ENCODE measurements at places on chromosomes 3 and 15. TPM values are rescaled to one million over a fixed set of nuclear protein-coding genes. Genes with fewer than 3 reads are reported as not detected.
A peak's percentile ranks its signal among the peaks of the same experiment; 100 is the strongest.

- no peak for DNase-seq
Observed at GRCh38 chr3:46146021-46146420, 62.1 kb downstream of the CCR1 start.

DNA sequence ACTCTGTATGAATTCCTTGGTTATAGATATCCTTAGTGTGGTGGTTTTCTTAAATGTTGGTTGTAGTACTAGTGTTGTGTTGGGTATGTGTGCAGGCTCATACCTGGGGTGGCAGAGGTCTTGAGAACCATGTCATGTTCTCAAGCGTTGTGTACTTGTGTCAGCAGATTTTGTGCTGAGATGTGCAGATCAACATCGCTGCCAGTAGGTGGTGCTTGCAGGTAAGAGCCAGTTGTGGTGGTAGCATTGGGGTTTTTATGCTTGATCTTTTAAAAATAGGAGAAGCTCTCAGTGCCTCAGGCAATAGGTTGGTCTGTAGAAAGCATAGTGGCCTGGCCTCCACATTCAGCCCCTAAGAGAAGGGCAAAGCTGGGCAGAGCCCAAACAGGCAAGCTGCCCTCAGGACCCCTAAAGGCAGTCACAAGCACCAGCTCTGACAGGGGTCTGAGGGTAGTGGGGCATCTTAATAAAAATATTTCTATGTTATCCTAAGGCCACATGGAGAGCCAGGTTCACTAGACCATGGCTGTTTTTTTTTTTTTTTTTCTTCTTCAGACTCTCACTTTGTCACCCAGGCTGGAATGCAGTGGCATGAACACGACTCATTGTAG, 164.0 kb downstream of the IL20RB start:
- peak; percentile 25 for DNase-seq

- DNase-seq, result no peak
Observed at GRCh38 chr3:147426931-147427330, 17.8 kb downstream of the ZIC1 start.

DNA sequence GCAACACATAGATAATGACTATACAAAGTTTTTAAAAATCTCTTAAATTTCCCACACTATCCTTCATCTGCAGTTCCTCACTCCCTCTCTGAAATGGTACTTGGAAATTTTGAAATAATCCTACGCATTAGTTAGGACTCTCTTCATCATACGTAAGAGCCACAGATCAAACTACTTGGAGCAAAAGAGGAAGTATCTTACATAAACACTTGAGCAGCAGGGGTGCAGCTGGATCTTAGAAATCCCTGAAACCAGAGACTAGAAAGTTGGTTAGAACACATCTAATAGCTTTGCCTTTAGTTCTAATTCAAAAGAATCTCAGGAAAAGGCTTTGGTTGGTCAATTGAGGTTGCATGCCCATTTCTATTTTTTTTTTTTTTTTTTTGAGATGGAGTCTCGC, 38.8 kb upstream of the ZNF445 start:
- no peak for DNase-seq

TM4SF1 gene
- total RNA-seq, result 898 TPM

DNAJA4 gene
- total RNA-seq, result 0.12 TPM

GRCh38 chr3:126402666-126403302, 8.1 kb downstream of the CFAP100 start:
- DNase-seq, result no peak

GRCh38 chr3:126847061-126847460, 135.9 kb upstream of the PLXNA1 start:
- no peak for DNase-seq

DNA sequence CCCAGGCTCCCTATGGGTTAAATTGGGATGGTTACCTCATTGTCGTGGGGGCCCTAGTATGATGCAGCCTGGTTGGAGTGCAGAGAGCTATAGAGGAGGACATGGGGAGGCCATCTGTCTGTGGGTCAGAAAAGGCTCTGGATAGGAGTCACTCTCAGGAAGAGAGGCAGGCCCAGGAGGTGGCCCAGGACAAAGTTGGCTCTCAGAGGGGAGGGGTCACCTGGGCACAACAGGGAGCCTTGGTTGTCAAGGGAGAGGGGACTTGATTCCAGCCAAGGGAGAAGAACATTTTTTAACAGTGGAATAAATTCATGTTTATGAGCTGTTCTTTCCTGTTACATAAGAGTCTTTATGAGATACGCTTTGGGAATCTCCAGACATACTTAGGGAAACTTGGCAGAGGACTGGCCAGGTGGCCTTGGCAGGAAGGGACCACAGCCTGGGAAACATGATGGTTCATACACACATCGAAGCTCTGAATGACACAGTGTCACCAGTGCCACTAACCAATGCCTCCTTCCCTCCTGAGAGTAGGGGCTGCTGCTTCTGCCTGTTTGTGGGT, 27.5 kb upstream of the LCTL start:
- no peak for DNase-seq

- DNase-seq, result no peak
Observed at GRCh38 chr3:10845001-10845761, 29.2 kb downstream of the SLC6A11 start.

GRCh38 chr15:60674704-60675395, 195.9 kb upstream of the ICE2 start:
- no peak for DNase-seq

QTRT2 gene
- total RNA-seq, result 19.9 TPM

DNA sequence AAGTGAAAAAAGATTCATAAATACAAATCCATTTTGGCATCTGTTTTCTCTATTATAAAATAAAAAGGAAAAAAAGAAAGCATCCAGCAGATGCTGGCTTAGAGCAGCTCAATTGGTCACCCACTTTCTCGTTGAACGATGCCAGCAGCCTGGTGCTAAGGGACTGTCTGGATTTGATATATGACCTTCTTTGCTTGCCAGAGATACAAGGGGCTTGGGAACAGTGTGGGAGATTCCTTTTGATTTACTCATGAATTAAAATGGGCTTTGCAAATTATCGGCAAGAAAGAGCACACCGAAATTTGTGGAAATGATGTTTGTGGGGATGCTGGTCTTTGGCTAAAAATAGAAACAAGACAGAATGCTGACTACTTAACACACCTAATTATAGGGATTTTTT, 210.3 kb upstream of the STT3B start:
- no peak for DNase-seq

GRCh38 chr3:122235147-122235546, 51.7 kb downstream of the CASR start:
- DNase-seq, result no peak

GRCh38 chr15:70615435-70616310, 147.7 kb downstream of the UACA start:
- no peak for DNase-seq

DNA sequence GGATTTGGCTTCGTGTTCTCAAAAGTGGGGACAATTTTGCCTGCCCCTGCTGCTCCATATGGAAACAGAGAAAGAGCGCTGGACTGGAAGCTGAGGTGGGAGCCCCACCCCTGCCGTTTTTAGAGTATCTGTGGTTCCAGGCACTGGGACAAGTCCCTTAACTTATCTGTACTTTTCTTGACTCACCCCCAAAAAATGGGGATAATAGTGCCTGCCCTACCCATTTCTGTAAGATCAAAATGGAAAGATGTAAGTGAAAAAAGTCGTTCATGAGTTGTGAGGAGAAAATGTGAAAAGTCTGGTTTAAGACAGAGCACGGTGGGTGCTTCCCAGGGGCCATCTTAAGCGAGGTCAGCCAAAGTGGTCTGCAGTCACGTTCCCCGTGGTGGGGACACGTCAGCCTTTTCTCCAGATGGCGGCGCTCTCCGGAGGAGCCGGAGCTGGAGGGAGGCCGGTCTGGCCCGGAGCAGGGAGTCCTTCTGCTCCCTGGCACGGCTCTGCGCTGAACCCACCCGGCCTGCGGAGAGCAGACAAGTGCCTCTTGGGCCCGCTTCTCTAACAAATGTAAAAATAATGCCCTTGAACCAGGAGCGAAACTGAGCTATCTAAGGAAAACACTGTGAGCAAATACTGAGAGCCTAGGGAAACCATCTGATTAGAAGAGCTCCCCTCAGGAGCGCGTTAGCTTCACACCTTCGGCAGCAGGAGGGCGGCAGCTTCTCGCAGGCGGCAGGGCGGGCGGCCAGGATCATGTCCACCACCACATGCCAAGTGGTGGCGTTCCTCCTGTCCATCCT, at the start of gene CLDN18:
TSS of gene CLDN18 (plus strand) at position 690 of the 797 bp plus-strand sequence. CDS start at position 751, 61 bp downstream.
- no peak for DNase-seq

DNA sequence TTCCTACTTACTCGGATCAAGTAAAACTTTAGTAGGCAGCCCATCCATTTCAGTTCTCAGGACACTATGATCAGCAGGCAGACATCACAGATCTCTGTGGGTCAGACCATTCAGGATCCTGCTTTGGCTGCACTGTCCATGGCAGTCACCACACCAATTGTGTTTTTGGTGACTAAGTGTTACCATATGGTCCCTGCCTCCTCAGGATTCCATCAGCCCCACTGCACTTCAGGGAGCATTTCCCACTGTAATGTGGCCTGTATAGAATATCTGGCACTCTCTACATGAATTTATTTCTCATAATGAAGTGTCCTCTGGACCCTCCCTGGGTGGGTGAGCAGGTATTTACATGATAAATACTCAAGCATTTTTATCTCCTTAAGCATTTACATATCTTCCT, 41.3 kb downstream of the ZNF445 start:
- no peak for DNase-seq

GRCh38 chr3:9884555-9885165, 4.6 kb upstream of the CIDEC start:
- DNase-seq, result peak; percentile 73

CKMT1A gene
- 1.2 TPM for total RNA-seq

DNA sequence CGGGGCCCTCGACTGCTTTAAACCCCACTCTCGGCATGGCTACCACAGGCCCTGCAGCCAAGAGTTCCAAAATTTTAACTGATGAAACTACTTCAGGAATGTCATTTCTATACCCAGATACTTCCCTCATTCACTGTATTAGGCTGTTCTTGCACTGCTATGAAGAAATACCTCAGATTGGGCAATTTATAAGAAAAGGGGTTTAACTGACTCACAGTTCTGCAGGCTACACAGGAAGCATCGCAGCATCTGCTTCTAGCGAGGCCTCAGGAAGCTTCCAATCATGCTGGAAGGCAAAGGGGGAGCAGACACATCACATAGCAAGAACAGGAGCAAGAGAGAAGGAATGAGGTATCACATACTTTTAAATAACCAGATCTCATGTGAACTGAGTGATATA, 21.6 kb upstream of the ALCAM start:
- no peak for DNase-seq

LRRIQ4 gene
- 0.10 TPM for total RNA-seq

DNA sequence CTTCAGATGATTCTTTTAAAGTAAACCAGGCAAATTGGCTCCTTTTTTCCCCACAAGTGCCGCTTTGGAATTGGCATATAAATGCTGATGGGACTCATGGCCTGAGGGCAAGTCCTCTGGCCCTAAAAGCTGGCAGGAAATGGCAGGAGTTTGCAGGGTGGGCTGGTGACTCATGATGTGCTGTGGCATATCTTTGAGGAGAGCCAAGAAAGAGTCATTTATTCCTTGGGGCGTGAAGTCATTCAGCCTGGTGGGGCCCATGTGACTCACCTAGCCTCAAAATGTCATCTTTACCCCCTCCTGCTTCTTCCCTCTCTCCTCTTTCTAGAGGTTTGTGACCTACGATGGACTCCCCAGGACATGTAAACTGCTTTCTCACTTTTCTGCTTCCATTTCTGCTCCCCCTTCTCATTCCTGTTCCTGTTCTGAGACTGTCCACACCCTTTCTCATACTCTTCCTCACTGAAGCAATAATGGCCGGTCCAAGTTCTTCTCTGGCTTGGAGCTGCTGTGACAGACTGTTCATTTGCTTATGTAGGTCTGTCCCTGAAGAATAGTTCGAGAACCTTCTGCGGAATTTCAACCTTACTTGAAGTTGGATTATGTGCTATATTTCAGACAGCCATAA, 326.1 kb downstream of the SATB1 start:
- DNase-seq, result peak; percentile 68

PTPRG gene
- 25.5 TPM for total RNA-seq

INKA1 gene
- 0.26 TPM for total RNA-seq

DNA sequence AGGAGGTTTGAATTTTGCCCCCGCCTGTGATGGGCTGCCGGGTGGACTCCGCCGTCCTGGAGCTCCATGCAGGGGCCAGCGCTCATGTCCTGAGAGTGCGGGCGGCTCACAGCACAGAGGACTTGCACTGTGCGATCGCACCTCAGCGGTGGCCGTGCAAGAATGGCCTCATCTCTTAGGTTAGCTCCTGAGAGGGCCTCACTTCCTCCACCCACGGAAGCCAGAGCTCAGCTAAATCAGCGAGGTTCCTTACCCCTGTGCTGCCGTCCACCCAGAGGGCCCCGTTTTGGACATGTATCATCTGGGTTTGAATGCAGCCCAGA, 72.0 kb upstream of the PCSK6 start:
- no peak for DNase-seq

GRCh38 chr3:182369861-182370260, 423.4 kb upstream of the ATP11B start:
- no peak for DNase-seq

FOXB1 gene
- 0.09 TPM for total RNA-seq

ITGB5 gene
- 124 TPM for total RNA-seq

GRCh38 chr3:136819731-136820679, 1.1 kb downstream of the SLC35G2 start:
- DNase-seq, result no peak

DNA sequence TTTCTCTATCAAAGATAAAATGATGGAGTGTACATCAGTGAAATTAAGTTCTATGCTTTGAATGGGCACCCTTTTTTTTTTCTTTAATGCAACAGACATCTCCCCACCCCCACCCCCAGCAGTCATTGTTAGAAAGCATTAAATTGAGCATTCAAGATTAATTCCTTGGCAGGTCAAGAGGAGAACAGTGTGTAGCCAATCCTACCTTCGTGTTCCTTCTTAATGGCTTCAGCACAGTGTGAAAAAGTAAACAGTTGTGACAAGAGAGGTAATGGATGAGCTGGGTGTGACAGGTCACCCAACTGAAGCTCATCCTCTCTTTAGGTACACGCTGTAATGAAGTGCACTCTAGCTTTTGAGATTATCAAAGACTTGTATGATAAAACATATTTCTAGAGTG, 198.5 kb upstream of the RARB start:
- DNase-seq, result no peak

IFT122 gene
- total RNA-seq, result 4.0 TPM

DNA sequence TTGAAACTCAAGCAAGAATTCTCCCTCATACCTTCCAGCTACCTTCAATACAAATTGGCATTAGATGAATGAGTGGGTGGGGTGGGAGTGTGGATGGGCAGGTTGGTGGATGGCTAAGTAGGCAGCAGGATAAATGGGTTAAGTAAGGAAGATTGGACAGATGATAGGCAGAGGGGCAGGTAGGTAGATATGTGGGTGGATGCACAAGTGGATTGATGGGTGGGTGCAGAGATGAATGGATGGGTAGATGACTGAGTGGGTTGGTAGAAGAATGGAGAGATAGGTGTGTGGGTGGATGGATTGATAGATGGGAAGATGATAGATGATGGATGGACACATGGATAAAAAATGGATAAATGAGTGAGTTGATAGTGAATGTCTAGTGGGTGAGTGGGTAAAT, 27.6 kb downstream of the VIPR1 start:
- no peak for DNase-seq

GRCh38 chr3:112627919-112628466, 12.9 kb downstream of the CCDC80 start:
- DNase-seq, result no peak

SPATA12 gene
- total RNA-seq, result 0.12 TPM

PLSCR5 gene
- not detected for total RNA-seq

SLC24A1 gene
- 3.9 TPM for total RNA-seq

SYNPR gene
- total RNA-seq, result not detected

FGF12 gene
- total RNA-seq, result 1.5 TPM

GRCh38 chr3:26307192-26307591, 315.4 kb upstream of the LRRC3B start:
- no peak for DNase-seq

GRCh38 chr3:184467171-184467570, 87.3 kb downstream of the CHRD start:
- DNase-seq, result no peak

GRCh38 chr15:64026591-64026990, 19.7 kb downstream of the DAPK2 start:
- DNase-seq, result no peak
